ENCODE measurements at places on chromosomes 6 and 20.

- no peak for DNase-seq
Measured at GRCh38 chr6:117600008-117600743, 2.1 kb downstream of the GOPC start.

DNA sequence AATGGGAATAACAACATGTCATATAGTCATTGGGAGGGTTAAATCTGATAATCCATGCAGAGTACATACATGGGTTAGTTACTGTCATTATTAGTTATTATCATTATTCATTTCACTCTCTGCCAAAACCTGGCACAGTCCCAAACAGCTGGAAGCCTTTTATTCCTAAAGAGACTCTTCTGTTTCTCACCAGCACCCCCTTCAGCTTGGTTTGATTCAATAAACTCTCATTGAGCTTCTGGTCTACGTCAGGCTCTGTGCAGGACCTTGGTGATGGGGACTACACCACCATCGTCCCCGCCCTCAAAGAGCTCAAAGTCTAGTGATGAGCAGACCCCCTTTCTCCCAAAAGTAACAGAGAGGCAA, 2.3 kb downstream of the KCNK15 start:
- no peak for DNase-seq

GRCh38 chr6:32664827-32665362, 1.6 kb downstream of the HLA-DQB1 start:
- DNase-seq, result no peak

- DNase-seq, result no peak
Measured at GRCh38 chr20:54000262-54000661, 70.1 kb downstream of the BCAS1 start.

GRCh38 chr20:12095180-12095920, 177.7 kb downstream of the BTBD3 start:
- no peak for DNase-seq

DNA sequence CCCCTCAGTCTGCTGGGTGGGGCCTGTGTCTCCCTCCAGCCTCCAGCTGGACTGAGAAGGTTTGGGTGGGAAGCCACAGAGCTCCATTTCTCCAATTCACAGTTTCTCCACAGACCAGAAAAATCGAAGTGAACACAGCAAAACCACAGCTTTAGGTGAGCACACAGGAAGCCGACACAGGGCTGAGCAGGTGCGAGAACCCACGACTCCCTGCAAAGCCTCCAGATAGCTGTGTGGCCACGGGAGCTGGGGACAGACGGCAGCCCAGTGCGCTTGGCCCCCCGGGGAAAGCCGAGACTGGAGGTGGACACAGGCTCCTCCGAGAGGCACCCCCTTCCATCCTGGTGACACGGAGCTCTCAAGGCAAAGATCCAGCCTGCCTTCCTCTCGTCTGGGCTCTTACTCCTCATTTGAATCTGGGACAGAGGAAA, 29.0 kb upstream of the MPC1 start:
- DNase-seq, result peak; percentile 91

GRCh38 chr20:47606414-47606982, 104.8 kb downstream of the NCOA3 start:
- no peak for DNase-seq

DNA sequence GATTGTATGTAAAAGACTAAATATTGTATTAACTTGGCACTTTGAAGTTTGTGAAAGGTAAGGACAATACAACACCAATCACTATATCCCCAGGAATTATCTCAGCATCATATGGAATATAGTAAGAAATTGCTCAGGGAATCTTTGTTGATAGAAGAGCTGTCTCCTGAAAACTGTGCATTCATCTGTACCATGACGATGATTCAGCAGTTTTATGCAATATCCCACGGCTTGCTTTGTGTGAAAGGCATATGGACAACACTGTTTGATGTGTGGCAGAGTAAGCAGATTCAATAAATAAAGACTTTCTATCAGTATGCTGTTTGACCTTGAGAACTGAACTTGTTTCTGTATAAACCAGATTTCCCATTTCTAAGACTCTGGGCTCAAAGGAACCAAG, 147.5 kb upstream of the PLN start:
- DNase-seq, result no peak

DNA sequence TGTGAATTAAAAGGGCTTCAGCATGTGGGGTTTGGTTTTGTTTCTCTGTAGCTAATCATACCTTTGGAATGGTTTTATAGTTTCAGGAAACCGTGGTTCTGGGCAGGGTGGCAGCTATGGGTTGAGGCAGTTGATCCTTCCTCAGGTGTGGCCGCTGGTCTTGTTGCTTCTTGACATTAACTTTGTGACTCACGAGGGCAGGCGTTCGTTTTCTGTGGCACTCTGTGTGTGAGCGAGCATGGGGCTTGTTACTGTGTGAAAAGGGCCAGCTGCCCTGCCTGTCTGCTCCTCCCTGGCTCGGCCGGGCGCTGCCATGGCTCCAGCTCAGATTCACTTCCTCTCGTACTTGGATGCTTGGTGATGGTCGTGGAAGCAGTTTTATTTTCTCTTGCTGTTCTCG, 16.2 kb downstream of the DNAJC5 start:
- DNase-seq, result no peak

GRCh38 chr6:18088419-18089296, 33.8 kb downstream of the NHLRC1 start:
- DNase-seq, result no peak

GRCh38 chr6:75735491-75736186, 13.4 kb upstream of the MYO6 start:
- DNase-seq, result no peak

DNA sequence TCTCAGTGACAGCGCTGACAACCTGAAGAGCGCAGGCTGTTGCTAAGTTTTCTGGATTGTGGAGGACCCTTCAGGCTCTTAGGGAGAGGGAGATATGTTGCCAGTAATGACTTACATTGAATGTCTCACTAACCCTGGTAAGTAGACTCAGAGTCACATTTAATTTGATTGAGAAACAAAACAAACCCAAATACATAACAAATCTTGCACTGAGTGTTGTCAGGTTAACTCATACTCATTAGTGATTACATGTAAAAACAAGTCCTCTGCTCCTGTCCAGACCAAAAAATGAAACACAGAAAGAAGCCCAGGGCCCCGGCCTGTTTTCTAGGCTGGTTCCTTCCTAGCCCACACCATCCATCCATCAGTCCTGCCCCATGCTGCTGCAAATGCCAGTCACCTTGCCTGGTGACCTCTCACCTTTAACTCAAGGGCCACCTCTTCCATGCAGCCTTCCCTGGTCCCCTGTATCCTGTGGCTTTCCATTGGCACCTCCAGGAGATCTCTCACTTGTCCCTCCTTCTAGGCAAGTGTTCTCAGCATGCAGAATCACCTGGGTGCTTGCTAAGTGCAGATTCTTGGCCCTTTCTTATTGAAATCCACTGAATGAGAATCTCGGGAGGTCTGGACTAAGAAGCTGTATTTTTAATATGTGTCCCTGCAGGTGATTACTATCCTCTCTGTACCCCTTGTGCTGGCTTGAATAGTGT, 34.7 kb upstream of the ERVFRD-1 start:
- no peak for DNase-seq

GRCh38 chr6:63537959-63538300, 34.4 kb upstream of the LOC128125822 start:
- DNase-seq, result no peak

- no peak for DNase-seq
Measured at GRCh38 chr6:101435038-101435437, 41.5 kb downstream of the GRIK2 start.

- DNase-seq, result peak; percentile 52
Measured at GRCh38 chr6:7725849-7726415, at the start of gene BMP6. BMP6 (plus strand) TSS chr6:7726099; CDS start chr6:7726956, 857 bp downstream.

DNA sequence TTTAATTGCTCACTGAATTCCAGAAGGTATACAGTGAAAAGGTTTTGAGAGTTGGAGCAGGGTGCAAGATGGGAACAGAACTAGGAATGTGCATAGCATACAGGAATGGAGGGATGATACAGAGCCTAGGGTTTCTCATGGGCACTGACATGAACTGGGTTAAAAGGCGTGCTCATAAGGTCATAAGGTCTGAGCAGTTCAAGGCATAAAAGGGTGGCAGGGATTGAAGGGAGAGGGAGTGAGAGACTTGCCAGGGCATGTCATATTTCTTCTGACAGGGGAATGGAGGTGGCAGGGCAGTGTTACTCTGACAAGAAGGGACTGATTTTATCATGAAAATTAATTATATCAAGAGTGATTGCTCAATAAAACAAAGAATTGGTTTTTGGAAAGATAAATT, 4.7 kb downstream of the MLIP start:
- DNase-seq, result no peak

GRCh38 chr20:21342656-21343345, 39.7 kb downstream of the XRN2 start:
- no peak for DNase-seq

GRCh38 chr6:163454425-163454824, 39.9 kb downstream of the QKI start:
- no peak for DNase-seq

DNA sequence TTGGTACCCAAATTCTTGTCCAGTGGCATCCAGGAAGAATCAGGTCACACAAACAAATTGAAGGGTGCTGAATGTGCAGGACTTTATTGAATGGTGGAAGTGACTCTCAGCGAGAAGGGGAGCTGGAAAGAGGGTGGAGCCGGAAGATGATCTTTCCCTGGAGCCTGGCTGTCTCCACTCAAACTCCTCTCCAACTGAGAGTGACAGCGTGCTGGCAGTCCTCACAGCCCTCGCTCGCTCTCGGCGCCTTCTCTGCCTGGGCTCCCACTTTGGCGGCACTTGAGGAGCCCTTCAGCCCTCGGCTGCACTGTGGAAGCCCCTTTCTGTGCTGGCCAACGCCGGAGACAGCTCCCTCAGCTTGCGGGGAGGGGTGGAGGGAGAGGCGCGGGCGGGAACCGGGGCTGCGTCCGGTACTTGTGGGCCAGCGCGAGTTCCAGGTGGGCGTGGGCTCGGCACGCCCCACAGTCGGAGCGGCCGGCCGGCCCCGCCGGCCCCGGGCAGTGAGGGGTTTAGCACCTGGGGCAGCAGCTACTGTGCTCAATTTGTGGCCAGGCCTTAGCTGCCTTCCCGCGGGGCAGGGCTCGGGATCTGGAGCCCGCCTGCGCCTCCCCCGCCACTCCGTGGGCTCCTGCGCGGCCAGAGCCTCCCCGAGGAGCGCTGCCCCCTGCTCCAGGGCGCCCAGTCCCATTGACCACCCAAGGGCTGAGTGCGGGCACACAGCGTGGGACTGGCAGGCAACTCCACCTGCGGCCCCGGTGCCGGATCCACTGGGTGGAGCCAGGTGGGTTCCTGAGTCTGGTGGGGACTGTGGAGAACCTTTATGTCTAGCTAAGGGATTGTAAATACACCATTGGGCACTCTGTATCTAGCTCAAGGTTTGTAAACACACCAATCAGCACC, 26.7 kb upstream of the MBOAT1 start:
- DNase-seq, result no peak

DNA sequence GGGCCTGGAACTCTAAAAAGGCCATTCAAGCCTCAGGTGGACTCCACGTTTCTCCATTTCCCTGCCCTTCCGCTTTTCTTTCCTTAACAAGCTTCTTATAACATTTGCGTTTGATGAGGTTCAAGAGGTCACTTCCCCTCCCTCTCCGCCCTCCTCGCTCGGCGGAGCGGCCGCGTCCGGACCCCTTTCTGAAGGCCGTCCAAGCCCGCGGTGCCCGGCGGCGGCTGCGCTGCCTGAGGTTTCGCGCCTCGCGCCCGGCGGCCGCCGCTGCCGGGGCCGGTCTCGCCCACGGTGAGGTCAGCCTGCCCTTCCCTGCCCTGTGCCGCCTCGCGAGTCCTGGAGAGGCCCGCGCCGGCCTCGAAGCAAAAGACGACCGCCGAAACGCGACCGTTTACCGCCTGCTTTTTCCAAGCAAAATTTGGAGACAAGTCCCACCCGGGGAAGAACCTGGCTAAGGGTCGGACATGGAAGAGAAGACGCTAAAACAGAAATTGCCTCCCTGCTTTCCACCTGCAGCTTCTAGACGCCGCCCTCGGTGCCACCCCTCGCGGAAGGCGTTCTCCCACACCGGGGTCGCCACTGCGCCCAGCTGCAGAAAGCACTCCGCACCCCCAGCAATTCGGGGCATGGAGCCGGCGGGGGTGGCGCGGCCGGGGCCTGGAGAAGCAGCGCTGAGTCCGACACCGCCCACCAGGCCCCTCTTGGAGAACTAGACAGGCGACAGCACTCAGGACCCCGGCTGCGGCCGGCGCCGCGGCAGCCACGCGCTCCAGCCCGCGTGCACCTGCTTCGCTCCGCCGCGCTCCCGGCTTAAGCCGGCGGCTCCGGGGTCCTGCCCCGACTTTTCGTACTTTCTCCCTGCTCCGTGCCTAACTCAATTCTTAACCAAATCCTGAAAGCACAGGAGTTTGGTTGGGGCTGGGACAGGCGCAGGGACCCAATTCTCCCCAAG, 11.0 kb upstream of the FOXF2 start:
- no peak for DNase-seq

DNA sequence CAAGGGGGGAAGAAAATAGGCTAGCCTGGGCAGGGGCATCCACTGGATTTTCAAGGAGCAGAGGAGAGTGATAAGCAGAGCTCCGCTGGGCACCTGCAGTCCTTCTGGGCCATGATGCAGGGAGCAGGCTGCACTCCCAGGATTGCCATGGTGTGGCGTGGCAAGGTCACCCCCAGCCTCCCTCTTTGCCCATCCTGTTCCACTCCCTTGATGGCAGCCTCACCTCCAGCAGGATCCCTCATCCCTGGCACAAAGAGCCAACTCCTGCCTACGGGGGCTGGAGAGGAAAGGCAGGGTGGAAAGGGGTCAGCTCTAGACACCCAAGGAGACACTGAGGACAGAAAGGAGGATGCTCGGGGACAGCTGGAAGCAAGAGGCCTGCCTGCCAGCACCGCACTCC, 22.4 kb upstream of the MYMX start:
- no peak for DNase-seq

- no peak for DNase-seq
Measured at GRCh38 chr6:2940010-2940850, 31.1 kb downstream of the SERPINB6 start.

GRCh38 chr6:6942831-6943230, 164.9 kb upstream of the RREB1 start:
- peak; percentile 60 for DNase-seq

DNA sequence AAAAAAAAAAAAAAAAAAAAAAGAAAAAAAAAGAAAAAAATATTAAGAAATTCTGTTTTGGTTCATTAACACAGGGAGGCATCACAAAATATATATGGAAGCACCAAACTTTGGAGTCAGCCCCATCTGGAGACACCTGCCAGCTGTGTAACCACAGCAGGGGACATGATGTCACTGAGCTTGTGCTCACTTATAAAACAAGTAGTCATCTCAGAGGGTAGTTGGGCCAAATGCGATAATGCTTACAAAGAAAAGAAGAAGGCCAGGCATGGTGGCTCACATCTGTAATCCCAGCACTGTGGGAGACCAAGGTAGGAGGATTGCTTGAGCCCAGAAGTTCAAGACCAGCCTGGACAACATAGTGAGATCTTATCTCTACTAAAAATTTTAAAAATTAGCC, 1.1 kb upstream of the BNIP5 start:
- DNase-seq, result no peak

DNA sequence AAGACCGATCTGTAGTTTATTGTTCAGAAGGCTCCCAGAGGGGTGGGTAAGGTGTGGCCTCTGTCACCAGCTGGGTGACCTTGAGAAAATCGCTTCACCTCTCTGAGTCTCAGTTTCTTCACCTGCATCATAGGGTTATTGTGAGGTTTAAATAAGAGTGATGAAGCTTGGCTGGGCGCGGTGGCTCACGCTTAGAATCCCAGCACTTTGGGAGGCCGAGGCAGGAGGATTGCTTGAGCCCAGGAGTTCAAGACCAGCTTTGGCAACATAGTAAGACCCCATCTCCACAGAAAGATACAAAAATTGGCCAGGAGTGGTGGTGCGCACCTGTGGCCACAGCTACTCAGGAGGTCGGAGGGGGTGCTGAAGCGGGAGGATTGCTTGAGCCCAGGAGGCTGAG, 36.0 kb downstream of the VSTM2L start:
- no peak for DNase-seq

- DNase-seq, result no peak
Measured at GRCh38 chr6:100946021-100946540, 65.0 kb upstream of the ASCC3 start.
